ENCODE measurements at places on chromosomes 6 and 20. TPM values are rescaled to one million over a fixed set of nuclear protein-coding genes. Genes with fewer than 3 reads are reported as not detected.

Gene FAM83C
- total RNA-seq, result not detected

Gene ECT2L
- not detected for total RNA-seq

DNA sequence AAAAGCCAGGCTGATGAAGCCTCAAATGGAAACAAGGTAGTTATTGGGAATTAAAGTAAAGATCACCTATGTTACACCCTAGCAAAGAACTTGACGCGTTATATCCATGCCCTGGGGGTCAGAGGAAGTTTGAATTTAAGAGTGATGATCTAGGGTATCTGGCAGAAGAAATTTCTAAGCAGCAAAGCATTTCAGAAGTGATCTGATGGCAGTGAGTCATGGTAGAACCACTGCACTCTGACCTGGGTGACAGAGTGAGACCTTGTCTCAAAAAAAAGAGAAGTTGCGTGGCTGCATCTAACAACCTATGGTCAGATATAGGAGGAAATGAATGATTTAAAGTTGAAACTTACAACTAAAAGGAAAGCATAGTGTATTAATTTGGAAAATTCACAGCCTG, 45.2 kb downstream of the SCP2D1 start:
- no peak for DNase-seq

DNA sequence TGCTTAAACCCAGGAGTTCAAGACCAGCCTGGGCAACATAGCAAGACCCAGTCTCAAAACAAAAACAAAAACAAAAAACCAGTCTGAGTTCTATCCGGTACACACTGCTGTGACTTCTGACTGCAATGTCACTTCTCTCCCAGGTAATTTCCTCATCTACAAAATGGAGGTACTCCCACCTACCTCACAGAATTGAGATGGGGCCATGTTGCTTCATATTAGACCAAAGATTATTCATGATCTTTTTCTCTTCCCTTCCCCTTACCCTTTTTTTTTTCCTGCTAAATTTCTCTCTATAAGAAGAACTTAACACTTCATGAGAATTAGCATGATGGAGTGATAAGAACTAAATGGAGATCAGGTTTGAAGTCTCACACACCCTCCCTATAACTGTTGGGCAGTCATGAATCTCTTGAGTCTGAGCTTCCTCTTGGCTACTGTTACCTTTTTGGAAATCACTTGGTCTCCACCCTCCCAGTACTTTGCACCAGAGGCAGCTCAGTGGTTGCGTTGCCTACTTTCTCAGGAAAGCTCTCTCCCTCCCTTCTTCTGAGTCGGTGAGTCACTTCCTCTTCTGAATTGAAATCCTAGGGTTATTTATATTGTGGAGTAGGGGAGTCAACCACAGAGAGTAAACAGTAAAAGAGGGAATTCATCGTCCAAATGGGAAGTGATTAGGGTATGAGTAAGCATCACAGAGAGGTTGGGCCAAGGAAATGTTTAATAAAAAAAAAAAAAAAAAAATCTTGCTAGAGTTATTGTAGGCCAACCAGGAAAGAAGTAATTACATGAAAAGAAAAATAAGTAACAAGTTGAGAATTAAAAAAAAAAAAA, 59.9 kb upstream of the MAP7 start:
- peak; percentile 64 for DNase-seq

DNA sequence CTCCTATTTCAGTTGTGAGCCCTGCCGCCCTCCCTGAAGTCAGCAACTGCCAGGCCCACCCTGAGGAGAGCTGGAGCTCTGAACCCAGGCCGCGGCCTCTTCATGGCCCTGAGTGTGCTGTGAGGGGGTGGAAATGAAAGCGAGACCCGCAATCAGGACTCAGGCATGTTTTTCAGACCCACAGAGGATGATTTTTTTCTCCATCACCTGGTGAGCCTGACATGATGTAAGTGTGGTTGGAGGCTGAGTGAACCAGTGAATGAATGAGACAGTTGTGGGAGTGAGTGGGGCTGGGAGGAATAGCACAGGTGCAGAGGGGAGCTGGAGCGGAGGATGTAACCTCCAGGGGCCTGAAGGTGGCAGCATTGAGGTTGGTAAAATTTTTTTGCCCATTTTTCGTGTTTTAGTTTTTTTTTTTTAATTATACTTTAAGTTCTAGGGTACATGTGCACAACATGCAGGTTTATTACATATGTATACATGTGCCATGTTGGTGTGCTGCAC, 18.3 kb downstream of the RAET1L start:
- DNase-seq, result no peak

DNA sequence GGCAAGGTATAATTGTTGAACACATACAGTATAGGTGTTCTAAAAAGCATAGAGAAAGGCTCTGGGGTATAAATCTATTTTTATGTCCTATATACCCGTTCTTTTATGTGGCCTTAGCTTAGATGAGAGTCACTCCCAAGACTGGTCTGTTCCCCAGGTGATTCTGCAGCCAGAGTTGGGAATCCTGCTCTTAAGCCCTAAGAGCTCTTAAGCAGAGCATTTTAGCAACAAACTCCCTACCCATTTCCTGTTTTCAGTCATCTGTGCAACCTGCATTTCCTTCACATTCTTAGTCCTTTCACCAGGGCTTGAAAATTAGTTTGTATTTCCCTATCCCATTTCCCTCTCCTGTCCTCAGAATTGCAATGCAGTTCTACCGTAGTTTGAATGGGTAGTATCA, 166.1 kb downstream of the HS3ST5 start:
- DNase-seq, result no peak

- peak; percentile 45 for DNase-seq
These were observed 572 bp upstream of the ZDHHC14 start for GRCh38 chr6:157380458-157380778.

DNA sequence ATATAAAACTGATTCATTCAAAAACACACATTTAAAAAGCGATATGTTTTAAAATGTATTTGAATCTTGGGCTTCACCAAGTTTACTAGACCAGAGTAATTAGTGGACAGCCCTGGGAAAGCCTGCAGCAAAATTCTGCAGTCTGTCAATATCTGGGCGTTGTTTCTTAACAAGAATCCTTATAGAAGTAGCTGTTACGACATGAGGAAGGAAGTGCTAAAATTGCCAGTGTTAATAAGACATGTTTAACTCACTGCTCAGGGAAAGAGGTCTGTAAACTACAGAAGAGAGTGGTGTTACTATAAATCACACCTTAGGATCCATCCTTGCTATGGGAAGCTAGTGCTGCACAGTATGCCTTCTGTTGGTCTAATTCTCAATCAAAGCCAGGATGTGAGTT, 120.6 kb downstream of the TBX18 start:
- DNase-seq, result no peak

DNA sequence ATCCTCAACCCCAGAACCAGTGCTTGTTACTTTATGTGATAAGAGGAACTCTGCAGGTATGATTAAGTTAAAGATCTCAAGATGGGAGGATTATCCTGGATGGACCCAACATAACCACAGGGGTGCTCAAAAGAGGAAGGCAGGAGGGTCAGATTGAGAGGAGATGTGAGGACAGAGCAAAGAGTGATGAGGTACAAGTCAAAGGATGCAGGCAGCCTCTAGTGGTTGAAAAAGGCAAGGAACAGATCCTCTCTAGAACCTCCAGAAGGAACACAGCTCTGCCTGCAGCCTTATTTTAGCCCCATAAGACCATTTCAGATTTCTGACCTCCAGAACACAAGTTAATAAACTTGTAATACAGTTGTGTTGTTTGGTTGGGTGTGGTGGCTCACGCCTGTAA, 41.2 kb downstream of the PDSS2 start:
- peak; percentile 37 for DNase-seq

DNA sequence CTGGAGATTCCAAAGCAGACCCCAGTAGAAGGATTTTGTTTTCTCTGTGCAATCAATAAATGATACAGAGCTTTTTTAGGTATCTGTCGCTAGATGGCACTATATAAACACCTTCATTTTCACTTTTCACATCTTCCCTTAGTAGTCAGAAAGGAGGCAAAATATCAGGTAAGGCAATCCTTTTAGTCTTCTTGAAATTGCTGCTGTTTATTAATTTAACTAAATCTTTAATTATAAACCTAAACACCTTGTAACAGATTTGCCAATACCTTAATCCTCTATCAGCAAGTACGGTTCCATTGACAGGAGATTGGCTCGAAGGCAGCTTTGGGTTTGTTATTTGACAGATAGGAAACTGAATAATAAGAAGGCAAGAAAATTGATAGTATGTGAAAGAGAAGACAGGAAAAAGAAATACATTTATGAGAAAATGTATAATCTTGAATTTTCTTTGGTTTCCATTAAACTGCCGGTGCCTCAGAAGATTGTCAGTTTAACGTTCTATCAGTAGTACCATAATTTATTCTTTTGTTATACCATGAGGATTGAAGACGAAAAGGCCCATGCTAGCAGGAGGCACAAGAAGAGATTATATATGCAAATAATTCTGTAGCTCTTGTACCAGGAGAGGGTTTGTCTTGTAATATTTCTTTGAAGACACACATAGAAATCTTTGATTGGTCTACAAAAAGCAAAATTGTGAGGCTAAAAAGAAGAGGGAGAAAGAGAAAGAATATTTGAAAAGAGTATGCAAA, 23.5 kb upstream of the IBTK start:
- DNase-seq, result no peak

GRCh38 chr6:150176659-150177058, 33.8 kb downstream of the PPP1R14C start:
- DNase-seq, result no peak

- DNase-seq, result peak; percentile 46
These were observed 25.6 kb upstream of the GABRR1 start for GRCh38 chr6:89242574-89243330.

GRCh38 chr6:47076422-47077344, 34.6 kb upstream of the ADGRF1 start:
- no peak for DNase-seq
